ENCODE measurements at places on chromosomes 3 and 15. TPM values are rescaled to one million over a fixed set of nuclear protein-coding genes. Genes with fewer than 3 reads are reported as not detected.

DNA sequence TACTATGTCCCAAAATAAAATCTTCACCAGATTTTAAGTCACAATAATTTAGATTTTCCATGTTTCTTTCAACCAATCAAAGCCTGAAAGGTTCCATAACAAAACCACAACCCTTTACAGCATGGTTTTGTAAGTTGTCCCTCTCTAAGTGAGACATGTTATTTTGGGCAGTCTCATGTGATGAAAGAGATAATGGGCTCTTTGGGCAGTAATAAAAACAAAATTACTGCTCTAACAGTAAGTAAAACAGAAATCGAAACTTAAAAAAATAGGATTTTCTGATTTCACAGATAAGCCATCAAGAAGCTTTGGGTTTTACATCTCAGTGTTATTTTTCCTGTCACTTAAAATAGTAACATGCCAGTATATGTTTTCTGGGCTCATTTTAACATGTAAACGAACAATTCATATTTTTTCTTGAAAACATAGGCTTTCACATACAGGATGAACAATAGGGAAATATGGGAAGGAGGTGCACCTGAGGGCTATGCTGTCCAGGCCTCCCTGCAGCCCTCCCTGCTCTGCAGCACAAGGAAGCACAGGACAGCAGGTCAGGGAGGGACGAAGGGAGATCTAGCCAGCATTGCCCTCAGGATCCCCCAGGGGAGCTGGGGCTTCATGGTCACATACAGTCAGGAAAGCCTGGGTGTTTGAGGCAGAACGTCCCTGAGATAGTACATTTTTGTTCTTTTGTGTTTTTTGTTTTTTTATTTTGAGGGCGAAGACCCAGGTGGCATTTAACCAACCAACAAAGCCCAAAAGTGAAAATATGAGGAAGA, 157.4 kb downstream of the SHOX2 start:
- no peak for DNase-seq

DNA sequence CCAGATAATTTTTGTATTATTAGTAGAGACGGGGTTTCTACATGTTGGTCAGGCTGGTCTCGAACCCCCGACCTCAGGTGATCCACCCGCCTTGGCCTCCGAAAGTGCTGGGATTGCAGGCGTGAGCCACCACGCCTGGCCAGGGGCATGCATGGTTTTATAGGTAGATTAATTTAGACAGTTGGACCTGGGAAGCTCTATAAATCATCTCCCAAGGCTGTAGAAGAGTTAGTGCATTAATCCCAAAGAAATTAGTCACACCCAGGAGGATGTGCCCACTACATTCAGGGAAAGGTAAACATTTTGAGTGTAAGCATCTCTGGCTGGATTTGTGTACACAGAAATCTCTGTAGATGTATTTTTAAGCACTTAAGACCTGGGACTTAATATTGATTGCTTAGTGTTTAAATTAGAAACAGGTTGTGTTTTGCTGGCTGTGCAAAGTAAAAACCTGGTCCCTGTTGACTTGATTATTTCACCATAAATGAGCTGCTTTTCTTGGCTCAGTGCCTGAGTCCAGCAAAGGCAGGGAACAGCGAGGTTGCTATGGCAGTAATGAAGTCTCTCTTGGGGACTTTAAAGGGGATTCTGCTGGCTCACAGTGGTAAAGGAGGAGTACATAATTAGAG, 19.2 kb downstream of the EXOSC7 start:
- no peak for DNase-seq

DNA sequence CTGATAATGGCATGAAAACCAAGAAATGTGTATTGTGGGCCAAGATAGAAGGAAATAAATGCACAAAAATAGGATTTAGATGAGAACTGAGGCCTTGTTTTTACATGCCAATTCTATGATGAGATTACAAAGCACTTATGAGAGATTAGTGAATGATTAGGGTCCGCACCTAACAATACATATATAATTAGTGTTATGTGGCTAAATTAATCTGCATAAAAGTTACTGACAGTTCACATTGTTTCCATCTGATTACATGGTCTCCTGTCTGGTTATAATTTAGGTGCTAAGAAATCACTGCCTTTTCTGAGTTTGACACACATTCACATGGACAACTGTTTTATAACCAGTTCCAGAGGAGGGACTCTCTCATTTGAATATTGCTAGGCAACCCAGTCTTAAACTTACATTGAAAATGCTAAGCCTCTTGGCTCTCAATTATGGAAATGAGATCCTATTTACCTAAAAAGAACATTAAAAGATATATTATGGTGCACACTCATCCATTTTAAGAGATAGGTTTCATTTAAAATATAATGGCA, 117.0 kb upstream of the ARL6 start:
- DNase-seq = no peak

- DNase-seq = no peak
Observed at GRCh38 chr3:174639406-174639805, 219.7 kb upstream of the NAALADL2 start.

GRCh38 chr15:64144565-64145281, 6.8 kb upstream of the SNX22 start:
- no peak for DNase-seq

- no peak for DNase-seq
Observed at GRCh38 chr3:142625153-142625440, 28.9 kb downstream of the PLS1 start.

- peak; percentile 26 for DNase-seq
Observed at GRCh38 chr15:92637626-92638025, 17.9 kb downstream of the FAM174B start.

DNA sequence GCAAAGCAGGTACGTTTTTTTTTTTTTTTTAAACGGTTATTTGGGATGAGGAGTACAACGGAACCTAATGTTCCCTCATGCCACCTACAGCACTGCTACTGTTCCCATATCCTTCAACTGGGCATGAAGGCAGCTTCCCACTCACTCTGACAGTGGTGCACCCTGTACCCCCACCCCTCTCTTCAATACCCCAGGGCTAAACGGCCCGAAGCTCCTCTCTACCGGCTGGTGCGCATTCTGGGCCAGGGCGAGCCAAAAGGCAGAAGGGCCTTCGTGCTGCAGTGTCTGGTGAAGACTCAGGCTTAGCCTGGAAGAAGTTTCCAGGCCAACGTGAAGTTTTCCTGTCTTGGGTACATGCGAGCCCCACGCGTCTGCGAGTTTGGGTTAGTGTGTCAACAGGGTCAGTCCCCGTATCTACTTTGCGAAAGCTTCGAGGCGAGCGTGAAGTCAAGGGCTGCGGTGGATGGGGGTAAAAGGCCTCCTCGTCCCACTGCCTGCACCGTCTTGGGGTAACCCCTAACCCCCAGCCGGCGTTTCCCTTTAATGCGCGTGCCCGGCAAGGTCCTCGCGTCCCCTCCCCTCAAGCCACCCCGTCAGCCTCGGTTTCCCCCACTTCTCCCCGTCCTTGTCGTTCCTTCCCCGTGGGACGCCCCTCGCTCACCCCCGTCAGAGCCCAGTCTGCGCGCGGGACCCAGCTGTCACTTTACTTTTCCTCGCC, 765 bp upstream of the UBE2E2 start:
- DNase-seq = no peak

- DNase-seq = peak; percentile 63
Observed at GRCh38 chr15:67003586-67003985, 61.8 kb upstream of the SMAD3 start.

GRCh38 chr3:130789782-130790322, 43.2 kb upstream of the PIK3R4 start:
- no peak for DNase-seq

GRCh38 chr15:61541516-61541915, 312.4 kb upstream of the RORA start:
- no peak for DNase-seq

DNA sequence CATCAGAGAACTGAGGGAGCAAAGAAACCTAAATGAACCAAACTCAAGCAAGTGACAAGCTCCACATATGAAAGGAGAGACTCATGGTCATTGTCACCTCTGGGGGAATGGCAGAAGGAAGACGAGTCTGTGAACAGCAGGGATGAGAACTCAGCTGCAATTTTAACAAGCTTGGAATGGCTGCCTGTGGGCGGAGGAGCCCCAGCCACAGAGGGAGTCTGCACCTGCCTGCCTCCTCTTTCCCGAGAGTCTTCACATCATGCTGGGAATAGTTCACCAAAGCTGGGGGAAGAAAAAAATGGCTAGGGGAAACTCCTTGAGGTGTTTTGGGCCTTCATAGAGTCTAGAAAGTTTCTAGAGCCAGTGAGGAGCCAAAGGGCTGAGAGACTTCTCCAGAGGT, 21.3 kb upstream of the BHLHE40 start:
- no peak for DNase-seq

DNA sequence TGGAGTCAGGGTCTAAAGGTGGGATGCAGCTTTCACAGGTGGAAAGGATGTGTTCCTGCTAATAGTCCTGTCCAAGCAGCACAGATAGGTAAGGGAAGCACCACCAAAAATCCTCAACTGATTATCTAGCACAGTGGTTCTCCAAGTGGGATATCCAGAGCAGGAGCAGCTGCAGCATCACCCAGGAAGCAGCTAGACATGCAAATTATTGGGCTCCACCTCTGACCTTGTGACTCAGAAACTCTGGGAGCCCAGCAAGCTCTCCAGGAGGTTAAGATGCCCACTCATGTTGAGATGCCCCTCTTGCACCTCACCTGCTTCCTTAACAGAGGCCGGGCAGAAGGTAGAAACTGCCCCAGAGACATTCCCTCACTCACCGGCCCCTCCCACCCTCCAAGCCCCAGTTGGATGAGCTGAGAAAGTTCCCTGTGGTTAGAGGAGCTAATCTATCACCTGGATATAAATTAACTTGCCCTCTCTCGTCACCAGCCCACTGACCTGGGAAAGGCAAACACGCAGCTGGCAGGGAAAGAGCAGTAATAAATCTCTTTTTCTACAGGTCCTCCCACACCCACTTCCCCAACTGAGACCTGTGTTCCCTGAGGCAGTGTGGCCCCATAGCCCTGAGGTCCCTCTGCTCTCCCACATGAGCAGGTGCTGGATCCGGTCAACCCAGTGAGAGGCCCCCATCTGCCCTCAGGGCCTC, 39.3 kb downstream of the ADCY5 start:
- no peak for DNase-seq

PAK6 gene
- 0.09 TPM for total RNA-seq

STARD5 gene
- 6.3 TPM for total RNA-seq

IGDCC3 gene
- total RNA-seq = not detected

MYO5A gene
- 23.2 TPM for total RNA-seq

ADCY5 gene
- total RNA-seq = 0.16 TPM

GHSR gene
- total RNA-seq = not detected

MYL3 gene
- not detected for total RNA-seq
